ENCODE measurements at places on chromosomes 16 and 17. TPM values are rescaled to one million over a fixed set of nuclear protein-coding genes. Genes with fewer than 3 reads are reported as not detected.

DNA sequence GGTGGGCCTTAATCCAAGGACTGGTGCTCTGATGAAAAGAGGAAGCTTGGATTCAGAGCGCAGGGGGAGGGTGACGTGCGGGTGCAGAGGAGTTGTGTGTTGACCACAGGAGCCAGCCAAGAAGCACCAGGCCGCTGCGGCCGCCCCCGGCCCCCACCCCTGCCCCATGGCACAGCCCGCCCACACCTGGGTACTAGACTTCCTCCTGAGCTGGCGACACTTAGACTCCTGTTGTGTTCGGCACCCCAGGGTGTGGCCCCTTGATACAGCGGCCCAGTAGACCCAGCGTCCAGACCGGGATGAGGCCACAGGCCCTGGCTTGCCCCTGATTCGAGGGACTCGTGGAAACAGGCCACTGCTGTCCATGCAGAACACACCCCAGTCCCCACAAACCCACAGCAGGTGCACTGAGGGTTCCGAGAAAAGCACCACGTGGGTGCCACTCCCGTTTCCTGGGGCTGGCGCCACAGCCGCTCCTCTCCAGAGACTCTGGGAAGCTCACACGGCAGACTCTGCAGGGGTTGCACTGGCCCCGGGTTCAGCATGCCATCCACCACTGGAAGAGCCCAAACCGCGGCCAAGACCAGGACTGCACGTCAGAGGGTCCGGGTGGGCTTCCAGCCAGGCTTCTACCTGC, 5.7 kb upstream of the SNAI3 start:
- DNase-seq: no peak

- no peak for DNase-seq
Observed at GRCh38 chr17:1735834-1736347, 6.8 kb upstream of the SERPINF2 start.

DNA sequence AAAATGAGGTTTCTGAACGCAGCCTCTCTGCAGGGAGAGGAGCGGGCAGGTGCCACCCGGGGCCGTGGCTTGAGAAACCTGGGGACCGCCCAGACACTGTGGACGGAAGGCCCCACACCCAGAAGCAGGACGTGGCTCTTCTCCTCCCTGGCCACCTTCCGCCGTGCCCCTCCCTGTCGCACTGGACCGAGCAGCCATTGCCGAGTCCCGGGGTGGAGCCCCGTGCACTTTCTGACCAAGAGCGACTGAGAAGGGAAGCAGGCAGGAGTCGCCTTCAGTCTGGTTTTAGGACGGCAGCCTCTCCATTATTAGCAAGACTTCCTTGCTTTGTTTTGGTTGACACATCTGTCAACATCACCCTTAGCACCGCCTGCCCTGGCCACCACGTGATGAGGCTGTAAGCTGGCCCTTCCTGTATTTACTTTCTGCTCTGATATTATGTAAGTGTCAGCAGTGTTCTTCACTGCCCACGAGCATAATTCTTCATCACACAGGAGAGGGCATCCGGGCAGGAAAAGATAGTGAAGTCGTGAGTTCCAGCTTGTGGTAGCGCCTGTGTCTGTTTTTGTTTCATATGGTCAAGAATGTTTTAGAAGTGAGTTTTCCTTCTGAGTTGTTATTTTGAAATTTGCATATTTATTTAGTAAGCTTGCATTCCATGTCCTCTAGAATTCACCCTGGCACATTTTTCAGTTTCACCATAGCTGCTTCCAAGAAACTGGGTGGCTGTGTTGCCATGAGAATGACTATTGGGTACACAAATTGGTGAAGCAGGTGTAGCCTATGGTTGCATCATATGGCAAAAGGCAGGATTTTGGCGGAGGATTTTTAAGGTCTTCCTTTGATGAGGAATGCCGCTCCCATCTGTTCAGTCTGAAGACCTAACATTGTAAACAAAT, 1.0 kb downstream of the HERPUD1 start:
- DNase-seq: peak; percentile 89

GRCh38 chr17:17363638-17364337, 60.6 kb downstream of the NT5M start:
- DNase-seq: no peak

- DNase-seq: peak; percentile 62
Observed at GRCh38 chr16:88743693-88744576, 37.6 kb downstream of the CTU2 start.

DNA sequence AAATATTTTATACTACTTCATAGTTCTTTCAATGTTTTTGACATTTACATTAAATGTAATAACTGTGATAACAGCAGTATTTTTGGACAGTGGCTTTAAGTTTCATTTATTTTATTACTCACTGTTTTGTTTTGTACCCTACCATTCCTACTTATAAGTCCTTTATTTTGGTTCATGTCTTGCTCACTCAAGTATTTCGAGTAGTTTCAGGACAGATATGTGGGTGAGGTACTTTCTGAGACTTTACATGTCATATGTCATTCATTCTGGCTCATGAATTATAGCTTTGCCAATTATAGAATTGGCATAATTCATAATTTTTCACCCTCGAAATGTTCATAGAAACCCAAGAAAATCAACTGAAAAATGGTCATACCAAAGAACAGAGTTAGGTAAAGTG, 44.4 kb downstream of the PIK3R5 start:
- no peak for DNase-seq

GRCh38 chr17:66807182-66807581, 27.7 kb upstream of the CACNG5 start:
- DNase-seq: no peak

GRCh38 chr16:81181013-81181720, 57.3 kb upstream of the BCO1 start:
- DNase-seq: peak; percentile 77

GRCh38 chr16:75207831-75208230, 870 bp upstream of the CTRB2 start:
- no peak for DNase-seq

TOP2A gene
- 149 TPM for total RNA-seq

CLCN7 gene
- total RNA-seq: 94.9 TPM

OSBPL7 gene
- total RNA-seq: 26.7 TPM

SLC2A4 gene
- total RNA-seq: not detected

VAT1L gene
- total RNA-seq: 2.1 TPM

CLEC19A gene
- total RNA-seq: not detected

All from endothelial cell of umbilical vein (primary cell).